ENCODE measurements at places on chromosomes 1 and 21. TPM values are rescaled to one million over a fixed set of nuclear protein-coding genes. Genes with fewer than 3 reads are reported as not detected.

DNA sequence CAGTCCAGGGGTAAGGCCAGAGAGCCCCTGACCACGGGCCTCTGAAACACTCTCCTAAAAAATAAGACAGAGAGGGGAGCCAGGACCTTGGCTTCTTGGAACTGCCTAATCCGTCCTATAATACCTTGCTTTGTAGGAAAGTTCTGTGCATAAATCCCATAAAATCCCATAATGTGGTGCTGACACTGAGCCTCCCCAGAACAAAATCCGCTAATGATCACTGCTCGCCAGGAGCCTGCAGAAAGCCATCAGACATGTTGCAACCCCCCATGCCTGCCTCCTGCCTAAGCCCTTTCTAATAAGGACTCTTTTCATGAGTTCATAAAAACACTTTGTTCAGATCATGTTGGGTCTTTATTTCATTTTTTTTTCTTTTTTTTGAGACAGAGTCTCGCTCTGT lies 9.3 kb upstream of the DHRS3 start:
- no peaks in the 10 kb centered on the region for H3K4me1 ChIP-seq
- no peak overlapping the region for H3K4me3 ChIP-seq
- no peak overlapping the region for H3K27ac ChIP-seq
- no peak for DNase-seq

DNA sequence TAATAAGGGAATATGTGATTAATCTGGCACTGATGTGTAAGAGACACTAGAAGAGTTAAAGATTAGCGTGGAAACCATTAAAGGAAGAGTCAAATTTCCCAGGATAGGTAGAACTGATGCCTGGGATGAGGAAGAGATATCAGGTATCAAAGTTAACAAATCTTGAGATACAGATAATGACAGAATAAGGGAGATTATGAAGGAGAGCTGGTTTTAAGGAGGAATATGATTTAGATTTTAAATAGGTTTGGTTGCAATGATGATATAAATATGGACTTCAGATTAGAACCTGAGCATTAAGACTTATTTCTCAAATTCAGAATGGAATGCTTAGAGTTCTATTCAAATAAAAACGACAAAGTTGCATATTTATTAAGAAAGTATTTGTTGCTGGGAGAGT lies 26.2 kb downstream of the MAGI3 start:
- H3K4me3 ChIP-seq, result no peak overlapping the region
- H3K36me3 ChIP-seq, result no peaks in the 10 kb centered on the region
- no peaks in the 10 kb centered on the region for H3K4me1 ChIP-seq
- DNase-seq, result no peak
- H3K27ac ChIP-seq, result no peak overlapping the region

GRCh38 chr1:32539584-32540571 lies 651 bp downstream of the ZBTB8A start:
- H3K36me3 ChIP-seq, result no peaks in the 10 kb centered on the region
- DNase-seq, result peak; percentile 19
- peaks cover 47% of the 10 kb centered on the region for H3K27me3 ChIP-seq
- H3K4me3 ChIP-seq, result peak overlapping the region; percentile 79
- no peak overlapping the region for H3K27ac ChIP-seq

- H3K4me3 ChIP-seq, result peak overlapping the region; percentile 28
- peaks cover 64% of the 10 kb centered on the region for H3K4me1 ChIP-seq
- no peaks in the 10 kb centered on the region for H3K27me3 ChIP-seq
- DNase-seq, result no peak
- H3K36me3 ChIP-seq, result peaks cover 5% of the 10 kb centered on the region
Observed at GRCh38 chr1:206466840-206467649, 3.2 kb upstream of the IKBKE start.

DNA sequence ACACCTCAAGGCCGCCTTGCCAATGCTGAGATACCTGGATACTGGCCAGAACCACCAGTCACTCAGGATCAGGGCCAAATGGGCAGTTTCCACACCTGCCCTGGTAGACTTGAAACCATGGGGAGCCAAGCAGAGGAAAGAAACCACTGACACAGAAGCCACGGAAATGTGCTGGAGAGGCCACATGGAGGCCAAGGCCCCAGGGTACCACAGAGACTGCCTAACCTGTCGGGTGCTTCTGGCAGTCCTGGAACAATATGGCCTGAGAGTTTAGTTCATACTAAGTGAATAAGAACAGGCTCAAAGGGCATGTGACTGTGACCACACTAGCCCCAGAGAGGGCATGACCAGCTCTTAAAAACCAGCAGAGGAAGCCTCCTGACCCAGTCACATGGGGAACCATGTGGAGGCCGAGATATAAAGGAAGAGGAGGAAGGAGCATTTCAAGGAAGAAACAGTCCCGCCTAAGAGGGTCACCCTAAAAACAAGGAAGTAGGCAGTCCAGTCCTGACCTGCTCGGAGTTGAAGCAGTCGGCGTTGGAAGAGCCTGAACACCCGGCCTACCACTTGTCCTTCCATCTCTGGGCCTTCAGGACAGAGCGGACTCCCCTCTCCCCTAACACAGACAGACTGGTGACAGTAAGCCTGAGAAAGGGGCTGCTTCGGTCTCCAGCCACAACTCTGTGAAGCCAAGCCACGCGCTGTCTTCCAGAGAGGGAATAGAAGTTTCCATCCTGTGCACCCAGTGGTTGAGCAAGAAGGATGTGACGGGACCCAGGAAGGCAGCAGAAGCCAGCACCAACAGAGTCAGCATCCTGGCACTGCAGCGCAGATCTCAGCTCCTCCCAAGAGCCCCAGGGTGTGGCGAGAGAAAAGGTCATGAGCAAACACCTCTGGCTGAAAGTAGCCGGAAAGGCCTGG lies at the start of gene DENND2D:
Gene DENND2D (minus strand): TSS at position 766 of the 921 bp plus-strand sequence. CDS start 187 bp downstream, at position 579.
- peaks cover 91% of the 10 kb centered on the region for H3K4me1 ChIP-seq
- H3K4me3 ChIP-seq, result peak within 1 kb of the TSS; percentile 89
- peak within 1 kb of the TSS; percentile 93 for H3K27ac ChIP-seq
- H3K27me3 ChIP-seq, result no peaks in the 10 kb centered on the region
- DNase-seq, result no peak

- H3K27me3 ChIP-seq, result peaks cover 10% of the 10 kb centered on the region
- H3K27ac ChIP-seq, result no peak overlapping the region
Observed at GRCh38 chr1:208027861-208028260, 116.9 kb upstream of the CD34 start.

GRCh38 chr1:160951443-160952128 lies 3.0 kb downstream of the ITLN2 start:
- H3K36me3 ChIP-seq, result no peaks in the 10 kb centered on the region
- H3K27ac ChIP-seq, result no peak overlapping the region
- no peaks in the 10 kb centered on the region for H3K27me3 ChIP-seq
- peak; percentile 46 for DNase-seq

- H3K4me1 ChIP-seq, result peaks cover 11% of the 10 kb centered on the region
- H3K27ac ChIP-seq, result no peak overlapping the region
- peaks cover 79% of the 10 kb centered on the region for H3K36me3 ChIP-seq
Observed at GRCh38 chr1:12411747-12412146, 181.9 kb downstream of the VPS13D start.

- H3K27me3 ChIP-seq, result no peaks in the 10 kb centered on the region
- no peak for DNase-seq
- H3K4me1 ChIP-seq, result peaks cover 50% of the 10 kb centered on the region
- no peak overlapping the region for H3K4me3 ChIP-seq
- H3K36me3 ChIP-seq, result peaks cover 9% of the 10 kb centered on the region
Observed at GRCh38 chr1:117363571-117364048, 3.6 kb upstream of the MAN1A2 start.

The NLRP3 gene
- total RNA-seq, result 0.44 TPM

The CCDC181 gene
- not detected for total RNA-seq

The TNNI3K gene
- total RNA-seq, result not detected

The AQP10 gene
- not detected for total RNA-seq

The SPRR2E gene
- total RNA-seq, result not detected

The LHX8 gene
- not detected for total RNA-seq

The PDZK1IP1 gene
- total RNA-seq, result not detected

The EYA3 gene
- 26.7 TPM for total RNA-seq

The NOS1AP gene
- not detected for total RNA-seq

Measured in activated B cell treated with CpG ODN at 0.5 μM for 24 hours (primary cell).